Caki2 (cell line): ENCODE measurements at places on chromosomes 1 and 21. TPM values are rescaled to one million over a fixed set of nuclear protein-coding genes. Genes with fewer than 3 reads are reported as not detected.

DNA sequence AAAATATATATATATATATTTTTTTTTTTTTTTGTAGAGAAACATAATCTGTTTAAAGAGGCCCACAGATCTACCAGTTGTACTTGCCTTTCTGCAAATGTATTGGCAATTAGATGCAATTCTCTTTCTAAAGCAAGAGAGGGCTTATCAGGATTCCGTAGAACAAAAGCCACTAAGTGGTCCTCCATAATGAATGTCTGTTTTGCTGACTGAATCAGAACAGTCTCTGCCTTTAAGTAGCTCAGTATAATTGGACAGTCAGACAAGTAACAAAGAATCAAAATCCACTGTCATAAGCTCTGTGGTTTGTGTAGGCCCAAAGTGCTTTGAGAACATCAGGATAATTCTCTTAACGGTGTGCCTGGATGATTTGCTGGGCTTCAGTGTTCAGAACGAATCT, 17.3 kb downstream of the SARS1 start:
- no peak for DNase-seq

Gene ELF3
- total RNA-seq: 251 and 255 TPM in 2 replicates

DNA sequence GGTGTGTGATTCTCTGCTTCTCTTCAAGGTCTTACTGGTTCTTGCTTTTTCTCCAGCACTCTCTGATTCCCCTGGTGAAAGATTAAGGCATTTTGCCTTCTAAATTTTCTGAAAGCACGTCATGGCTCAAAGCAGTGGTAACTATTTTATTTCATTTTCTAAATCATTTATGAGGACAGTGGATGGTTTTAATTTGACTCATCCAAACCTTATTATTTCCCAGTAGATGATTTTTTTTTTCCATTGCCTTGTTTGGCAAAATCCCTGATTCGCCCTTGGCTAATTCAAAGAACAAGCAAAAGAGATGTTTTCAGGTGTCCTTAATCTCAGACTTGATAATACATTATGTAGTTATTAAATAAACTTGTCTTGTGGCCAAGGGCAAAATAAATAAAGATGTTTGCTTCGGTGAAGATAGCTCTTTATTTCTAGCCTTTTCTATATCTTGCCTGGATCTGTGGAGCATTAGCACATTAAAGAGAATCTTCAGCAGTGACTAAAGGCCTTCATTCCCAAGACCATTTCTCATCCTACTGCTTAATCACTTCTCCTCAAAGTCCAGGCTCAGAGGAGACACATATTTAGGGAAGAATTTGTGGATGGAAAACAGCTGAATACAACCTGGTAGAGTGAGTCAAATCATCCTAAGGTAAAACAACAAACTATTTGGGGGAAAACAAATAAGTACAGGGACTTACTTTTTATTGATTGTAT, 359.8 kb downstream of the DUSP10 start:
- no peak for DNase-seq

Gene SLFNL1
- total RNA-seq: not detected in 2 replicates

DNA sequence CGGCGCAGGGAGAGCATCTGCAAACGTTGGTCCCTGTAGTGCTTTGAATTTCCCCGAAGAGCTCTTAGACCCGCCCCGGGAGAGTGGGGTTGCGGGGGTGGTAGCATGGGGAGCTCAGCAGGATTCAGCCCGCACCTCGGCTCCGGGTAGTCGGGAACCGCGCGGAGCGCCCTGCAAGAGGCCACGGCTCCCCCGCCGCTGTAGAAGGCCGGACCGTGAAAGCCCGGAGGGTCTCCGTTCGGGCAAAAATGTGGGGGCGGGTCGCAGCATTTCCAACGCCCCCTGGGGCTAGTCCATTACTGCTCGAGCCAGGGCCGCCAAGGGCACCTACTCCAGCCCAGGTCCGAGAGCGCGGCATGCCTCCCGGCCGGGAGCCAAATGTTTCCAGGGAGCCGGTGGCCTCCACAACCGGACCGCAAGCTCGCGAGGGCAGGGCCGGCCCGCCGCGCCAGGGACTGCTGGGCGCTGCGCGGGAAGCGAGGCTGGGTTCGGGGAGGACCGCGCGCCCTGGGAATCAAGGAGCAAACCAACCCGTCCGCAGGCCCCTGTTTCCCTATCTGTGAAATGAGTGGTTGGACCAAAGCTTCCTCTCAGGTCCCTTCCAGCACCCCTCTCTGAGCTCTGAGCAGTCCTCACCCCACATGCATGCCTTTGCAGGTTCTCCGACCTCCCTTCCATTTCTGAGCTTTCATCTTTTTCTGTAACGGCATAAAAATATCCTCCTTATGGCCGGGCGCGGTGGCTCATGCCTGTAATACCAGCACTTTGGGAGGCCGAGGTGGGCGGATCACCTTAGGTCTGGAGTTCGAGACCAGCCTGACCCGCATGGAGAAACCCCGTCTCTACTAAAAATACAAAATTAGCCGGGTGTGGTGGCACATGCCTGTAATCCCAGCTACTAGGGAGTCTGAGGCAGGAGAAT, 775 bp upstream of the TMEM63A start:
- peak; percentile 62 for DNase-seq

Gene RGS13
- not detected in 2 replicates for total RNA-seq

Gene RPRD2
- total RNA-seq: 3.1 and 3.2 TPM in 2 replicates

Gene GSTM5
- total RNA-seq: not detected in 2 replicates

Gene CRYAA
- total RNA-seq: not detected in 2 replicates

Gene ACOT11
- total RNA-seq: 3.9 and 6.3 TPM in 2 replicates

- no peak for DNase-seq
These were observed 77.1 kb downstream of the CLSTN1 start for GRCh38 chr1:9746651-9747050.

GRCh38 chr1:161981126-161981525, 42.5 kb downstream of the OLFML2B start:
- DNase-seq: no peak

- DNase-seq: peak; percentile 50
These were observed 9.8 kb downstream of the NHLH1 start for GRCh38 chr1:160376525-160377131.

GRCh38 chr21:26593800-26594199, 20.7 kb upstream of the CYYR1 start:
- no peak for DNase-seq

DNA sequence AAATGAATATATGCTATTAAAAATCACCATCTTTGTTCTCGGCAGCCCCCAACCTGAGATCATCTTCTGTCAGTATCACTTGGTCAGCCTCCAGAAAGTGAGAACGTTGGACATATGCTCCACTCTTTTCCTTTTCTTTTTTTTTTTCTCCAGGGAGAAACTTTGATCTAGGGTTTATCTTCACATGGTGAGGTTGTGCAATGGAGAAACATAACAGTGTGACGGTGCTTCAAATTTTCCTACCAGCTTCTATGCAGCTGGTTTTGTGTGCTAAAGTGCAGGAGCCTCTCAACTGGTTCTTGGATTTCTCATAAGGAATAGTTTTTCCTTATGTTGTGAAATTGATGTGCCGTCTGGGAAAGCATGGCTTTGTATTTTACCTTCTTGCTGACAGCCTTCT, 1202.9 kb downstream of the NCAM2 start:
- no peak for DNase-seq

DNA sequence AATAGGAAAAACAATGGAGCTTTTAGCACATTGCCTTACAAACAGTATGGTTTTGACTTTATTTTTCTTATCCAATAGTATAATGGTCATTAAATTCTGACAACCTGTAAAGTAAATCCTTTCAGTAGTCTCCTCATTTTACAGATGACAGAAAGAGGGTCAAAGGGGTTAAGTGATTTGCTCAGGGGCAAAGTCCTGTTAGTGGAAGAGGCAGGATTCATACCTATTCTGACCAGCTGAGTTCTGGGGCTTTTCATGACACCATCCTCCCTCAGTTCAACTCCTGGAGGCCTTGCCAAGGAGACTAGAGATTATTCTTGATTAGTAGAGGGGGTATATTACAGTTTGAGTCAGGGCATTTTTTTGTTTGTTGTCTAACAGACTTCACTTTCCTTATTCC, 278.7 kb upstream of the DUSP10 start:
- DNase-seq: no peak

Gene HHIPL2
- total RNA-seq: 7.4 and 11.3 TPM in 2 replicates

DNA sequence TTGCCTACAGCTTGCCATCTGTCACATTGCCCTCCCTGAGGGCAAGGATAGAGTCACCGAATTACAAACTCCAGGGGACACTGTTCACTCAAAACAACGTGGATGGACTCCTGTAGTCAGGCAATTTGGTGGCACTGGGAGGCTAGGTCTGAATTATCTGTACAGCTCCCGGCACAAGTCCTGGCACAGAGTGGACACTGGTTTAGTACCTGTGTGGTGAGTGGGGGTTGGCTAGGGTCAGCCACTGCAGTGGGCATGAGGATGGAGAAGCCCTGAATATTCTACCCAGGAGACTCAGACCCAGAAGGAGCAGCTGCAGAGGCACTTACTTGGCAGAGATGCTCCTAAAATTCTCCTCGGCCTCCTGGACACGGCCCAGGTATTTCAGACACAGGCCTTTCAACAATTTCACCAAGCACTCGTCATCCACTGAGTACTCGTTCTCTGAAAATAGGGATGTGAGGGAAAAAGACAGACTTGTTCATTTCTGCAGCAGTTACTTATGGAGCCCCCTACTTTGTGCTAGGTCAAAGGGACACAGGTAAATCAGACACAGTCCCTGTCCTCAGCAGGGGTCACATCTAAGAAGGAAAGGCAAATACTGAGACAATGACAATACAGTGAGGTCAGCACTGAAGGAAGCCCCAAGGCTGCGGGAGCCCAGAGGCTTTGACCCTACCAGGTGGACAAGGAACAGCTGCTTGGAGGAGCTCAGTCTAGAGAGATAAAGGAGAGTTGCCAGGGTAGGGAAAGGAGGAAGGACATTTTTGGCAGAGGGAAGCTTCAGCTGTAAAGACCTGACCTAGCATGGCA, 40.5 kb downstream of the TTC39A start:
- DNase-seq: no peak

- no peak for DNase-seq
These were observed 41.7 kb downstream of the SLC30A1 start for GRCh38 chr1:211537253-211537652.

Gene APOBEC4
- not detected in 2 replicates for total RNA-seq

DNA sequence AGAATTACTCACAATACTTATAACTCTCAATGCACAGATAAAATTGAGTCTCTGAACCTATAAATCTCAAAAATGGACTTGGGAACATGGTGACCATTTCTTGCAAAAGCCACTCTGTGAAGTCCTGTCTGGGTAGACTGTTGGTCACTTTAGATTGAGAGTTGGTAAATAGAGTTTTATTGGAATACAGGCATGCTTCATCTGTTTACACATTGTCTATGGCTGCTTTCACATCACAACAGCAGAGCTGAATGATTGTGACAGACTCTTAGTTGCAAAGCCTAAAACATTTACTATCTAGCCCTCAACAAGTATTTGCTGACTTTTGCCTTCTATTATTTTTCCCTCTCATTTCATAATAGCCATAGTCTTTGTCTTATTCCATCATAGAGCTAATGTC, 24.1 kb upstream of the ASPM start:
- DNase-seq: no peak

- DNase-seq: no peak
These were observed 265.7 kb upstream of the C1orf174 start for GRCh38 chr1:4165686-4166300.

GRCh38 chr1:239930686-239931262, 160.9 kb upstream of the FMN2 start:
- DNase-seq: no peak

- no peak for DNase-seq
These were observed 132.9 kb downstream of the SYT2 start for GRCh38 chr1:202577381-202577780.

Gene HES3
- total RNA-seq: not detected in 2 replicates

Gene MFSD2A
- total RNA-seq: 5.7 and 6.6 TPM in 2 replicates

- DNase-seq: no peak
These were observed 345.5 kb downstream of the SMYD3 start for GRCh38 chr1:246161626-246162025.

- no peak for DNase-seq
These were observed 14.8 kb upstream of the PAQR6 start for GRCh38 chr1:156262461-156263287.

Gene AJAP1
- 6.5 and 19.3 TPM in 2 replicates for total RNA-seq

DNA sequence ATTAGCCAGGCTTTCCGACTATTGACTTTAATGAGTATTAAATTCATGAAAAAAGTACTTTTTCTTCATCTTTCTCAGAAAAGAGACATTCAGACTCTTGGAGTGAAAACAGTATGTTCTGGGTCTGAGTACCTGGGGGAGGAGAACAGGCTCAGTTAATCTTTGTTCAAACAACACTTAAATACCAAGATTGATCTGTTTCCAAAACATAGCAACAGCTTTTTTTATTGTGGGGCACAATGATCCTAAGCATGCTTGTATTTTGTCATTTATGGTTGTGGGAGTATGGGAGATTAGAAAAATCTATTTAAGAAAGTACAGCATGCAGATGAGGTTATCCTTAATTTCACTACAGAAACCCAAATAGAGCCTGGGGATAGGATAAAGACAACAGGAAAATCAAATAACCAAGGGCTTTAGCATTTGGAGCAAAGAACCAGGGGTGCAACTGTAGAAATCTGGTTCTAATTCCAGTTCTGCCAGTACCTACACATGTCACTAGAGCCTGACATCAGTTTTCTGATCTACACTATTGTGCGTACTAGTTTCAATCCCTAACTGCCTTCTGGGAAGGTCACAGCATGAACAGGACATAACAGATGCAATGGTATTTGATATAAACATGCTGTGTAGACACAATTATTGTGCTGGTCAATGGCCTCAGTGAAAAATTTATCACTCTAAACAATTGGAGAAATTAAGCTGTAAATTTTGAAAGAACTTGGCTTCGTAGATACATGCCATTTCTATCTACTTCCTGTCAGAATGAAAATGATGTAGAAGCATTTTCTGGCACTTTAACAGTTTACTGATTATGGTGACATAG, 91.2 kb downstream of the KCNK1 start:
- no peak for DNase-seq

GRCh38 chr1:219666242-219666641, 53.3 kb upstream of the ZC3H11B start:
- DNase-seq: no peak

Gene EMC1
- total RNA-seq: 34.8 and 36.4 TPM in 2 replicates

Gene TMEM269
- 0.10 TPM in 1 of 2 replicates, not detected in the other for total RNA-seq

GRCh38 chr1:154614901-154615300, 6.9 kb upstream of the ADAR start:
- DNase-seq: no peak

- DNase-seq: no peak
These were observed 60.9 kb downstream of the SIPA1L2 start for GRCh38 chr1:232568906-232569553.

DNA sequence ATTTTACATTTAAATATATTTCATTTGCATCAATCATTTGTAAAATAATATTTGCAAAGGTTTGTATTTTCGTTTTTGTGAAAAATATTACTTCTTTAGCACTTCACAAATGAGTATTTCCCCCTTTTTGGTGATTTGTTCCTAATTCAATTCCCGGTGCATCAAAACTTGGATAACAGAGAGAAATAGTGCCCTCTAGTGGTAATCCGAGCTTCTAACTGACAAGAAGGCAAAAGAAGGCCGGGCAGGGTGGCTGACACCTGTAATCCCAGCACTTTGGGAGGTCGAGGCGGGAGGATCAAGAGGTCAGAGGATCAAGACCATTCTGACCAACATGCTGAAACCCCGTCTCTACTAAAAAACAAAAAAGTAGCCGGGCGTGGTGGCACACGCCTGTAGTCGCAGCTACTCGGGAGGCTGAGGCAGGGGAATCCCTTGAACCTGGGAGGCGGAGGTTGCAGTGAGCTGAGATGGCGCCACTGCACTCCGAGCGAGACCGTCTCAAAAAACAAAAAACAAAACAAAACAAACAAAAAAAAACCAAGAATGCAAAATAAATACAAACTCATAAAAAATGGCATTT, 137.7 kb downstream of the COL11A1 start:
- DNase-seq: peak; percentile 10

GRCh38 chr1:3483801-3484444, 29.5 kb downstream of the ARHGEF16 start:
- no peak for DNase-seq

- DNase-seq: no peak
These were observed 7.6 kb downstream of the MTF1 start for GRCh38 chr1:37851782-37852210.
